Stimulated activated CD4-positive, alpha-beta T cell treated with anti-CD3 and anti-CD28 coated beads, Interleukin-1b, Interleukin-23, amount 100 ng/mL, for 4 hours (primary cell): ENCODE measurements at places on chromosomes 3 and 15.

DNA sequence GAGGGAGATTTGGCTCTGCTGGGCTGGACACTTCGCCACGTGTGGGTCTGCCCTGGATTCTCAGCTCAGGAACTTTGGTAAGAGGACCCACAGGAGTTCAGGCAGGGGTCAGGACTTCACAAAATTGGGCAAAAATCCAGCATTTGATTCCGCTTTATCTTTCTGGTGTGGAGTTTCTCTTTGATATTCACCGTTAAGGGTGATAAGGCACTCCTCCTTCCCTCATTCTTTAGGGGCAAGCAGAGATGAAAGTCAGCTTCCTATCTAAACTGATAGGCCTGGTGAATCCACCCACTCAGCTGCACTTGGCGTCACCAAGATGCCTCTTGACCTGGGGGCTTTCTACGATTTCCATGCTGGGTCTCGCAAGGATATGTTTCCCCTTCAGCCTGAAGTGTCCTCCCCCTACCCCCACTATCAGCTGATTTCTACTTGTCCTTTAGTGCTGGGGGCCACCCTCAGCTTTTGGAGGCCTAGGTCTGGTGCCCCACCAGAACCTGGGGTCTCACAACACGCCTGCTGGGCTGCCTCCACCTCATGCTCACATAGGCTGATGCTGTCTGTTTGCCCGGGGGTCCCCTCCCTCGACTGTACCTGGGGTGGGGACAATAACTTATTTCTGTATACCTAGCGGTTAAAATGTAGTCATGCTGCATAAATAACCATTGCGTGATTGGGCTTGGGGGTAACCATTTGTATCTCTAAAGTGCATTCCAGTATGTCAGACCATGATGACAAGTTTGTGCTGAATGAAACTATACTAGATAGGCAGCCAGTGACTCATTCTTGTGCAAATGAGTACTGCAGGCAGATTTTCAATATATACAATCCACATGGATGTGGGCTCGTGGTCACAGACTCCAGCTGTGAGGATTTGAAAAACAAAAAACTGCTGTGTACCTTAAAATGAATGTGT lies 248.3 kb downstream of the ADAMTS17 start:
- no peak for DNase-seq

- no peak for DNase-seq
Observed at GRCh38 chr3:159185443-159186050, 383.7 kb downstream of the MFSD1 start.

DNA sequence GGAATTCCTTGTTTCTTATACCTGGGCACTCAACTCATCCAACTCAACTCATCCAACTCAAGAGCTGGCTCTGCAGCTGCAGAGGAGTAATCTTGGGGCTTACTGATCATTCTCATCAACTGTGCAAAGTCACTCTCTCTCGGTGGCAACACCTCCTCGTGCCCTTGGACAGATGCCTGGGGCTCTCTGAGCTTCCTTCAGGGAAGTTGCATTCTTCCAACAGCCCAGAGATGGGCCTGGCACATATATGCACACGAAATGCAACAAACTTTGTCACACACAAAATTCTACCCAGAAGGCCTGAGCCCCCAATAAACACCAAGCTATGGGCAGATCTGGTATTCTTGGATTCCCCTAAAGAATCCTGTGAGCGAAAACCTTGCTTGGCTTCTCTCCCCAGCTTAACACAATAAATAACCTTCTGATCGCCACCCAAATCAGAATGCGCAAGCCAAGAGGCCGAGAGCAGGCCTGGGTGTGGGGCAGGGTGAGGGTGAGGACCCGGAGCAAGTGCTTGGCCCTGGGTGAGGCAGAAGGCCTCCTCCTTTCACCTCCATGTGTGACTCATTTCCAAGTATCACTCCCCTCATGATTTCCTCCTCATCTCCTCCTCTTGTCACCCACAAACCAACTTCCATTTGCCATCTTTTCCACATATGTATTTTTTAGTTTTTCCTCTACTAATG lies 15.4 kb downstream of the TGM5 start:
- DNase-seq, result no peak

- DNase-seq, result no peak
Observed at GRCh38 chr15:46879032-46879770, 838.1 kb upstream of the SEMA6D start.

DNA sequence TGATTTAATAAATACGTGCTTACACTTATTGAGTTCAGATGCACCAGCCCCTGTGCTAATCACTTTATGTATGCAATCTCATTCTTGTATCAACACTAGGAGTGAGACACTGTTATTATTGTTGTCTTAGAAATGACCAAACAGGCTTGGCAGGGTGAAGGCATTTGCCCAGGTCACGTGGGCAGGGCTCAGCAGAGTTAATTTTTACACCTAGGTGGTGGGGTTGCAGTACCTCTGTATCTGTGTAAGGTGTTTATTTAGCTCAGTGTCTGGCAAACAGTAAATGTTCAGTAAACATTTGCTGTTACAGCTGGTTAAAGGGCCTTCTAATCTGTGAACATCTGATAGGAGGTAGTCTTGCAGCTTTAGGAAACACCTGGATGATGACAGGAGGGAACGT lies 200.0 kb downstream of the CACNA2D3 start:
- DNase-seq, result no peak

- no peak for DNase-seq
Observed at GRCh38 chr15:35784745-35785144, 238.8 kb upstream of the DPH6 start.

DNA sequence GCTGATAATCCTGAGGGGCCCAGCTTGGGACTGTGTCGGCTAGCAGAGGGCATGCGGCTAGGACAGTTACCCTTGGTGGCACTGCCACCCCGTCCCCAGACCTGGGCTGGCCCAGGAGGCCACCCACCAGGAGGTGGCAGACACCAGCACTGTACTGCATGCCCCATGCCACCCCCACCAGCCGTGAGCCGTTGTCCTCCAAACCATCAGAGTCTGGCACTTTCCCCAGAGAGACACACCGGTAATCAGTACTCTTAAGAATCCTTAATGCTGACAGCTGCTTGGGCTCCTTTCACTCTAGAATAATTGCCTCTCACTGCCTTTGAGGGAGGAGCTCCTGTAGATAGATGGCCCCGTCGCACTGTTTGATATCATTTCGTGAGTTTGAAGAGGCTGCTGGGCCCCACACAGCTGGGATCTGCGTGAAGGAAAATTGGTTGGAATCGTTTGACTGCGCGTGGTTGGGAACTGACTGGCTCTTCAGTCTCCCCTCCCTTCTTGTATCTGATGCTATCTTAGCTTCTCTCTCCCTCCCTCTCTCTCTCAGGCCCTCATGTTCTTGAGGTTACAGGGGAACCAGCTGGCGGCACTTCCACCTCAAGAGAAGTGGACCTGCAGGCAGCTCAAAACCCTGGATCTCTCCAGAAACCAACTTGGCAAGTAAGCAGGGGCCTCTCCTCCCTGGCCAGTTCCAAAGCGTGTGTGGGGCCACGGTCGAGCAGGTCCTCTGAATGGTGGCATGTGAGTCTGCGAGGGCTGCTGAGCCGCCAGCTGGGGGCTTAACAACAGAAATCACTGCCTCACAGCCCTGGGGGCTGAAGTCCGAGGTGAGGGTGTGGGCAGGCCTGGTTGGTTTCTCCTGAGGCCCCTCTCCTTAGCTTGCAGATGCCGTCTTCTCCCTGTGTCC lies 94.9 kb downstream of the LRRK1 start:
- DNase-seq, result no peak

GRCh38 chr15:78359041-78359808 lies 19.1 kb downstream of the CRABP1 start:
- DNase-seq, result no peak

DNA sequence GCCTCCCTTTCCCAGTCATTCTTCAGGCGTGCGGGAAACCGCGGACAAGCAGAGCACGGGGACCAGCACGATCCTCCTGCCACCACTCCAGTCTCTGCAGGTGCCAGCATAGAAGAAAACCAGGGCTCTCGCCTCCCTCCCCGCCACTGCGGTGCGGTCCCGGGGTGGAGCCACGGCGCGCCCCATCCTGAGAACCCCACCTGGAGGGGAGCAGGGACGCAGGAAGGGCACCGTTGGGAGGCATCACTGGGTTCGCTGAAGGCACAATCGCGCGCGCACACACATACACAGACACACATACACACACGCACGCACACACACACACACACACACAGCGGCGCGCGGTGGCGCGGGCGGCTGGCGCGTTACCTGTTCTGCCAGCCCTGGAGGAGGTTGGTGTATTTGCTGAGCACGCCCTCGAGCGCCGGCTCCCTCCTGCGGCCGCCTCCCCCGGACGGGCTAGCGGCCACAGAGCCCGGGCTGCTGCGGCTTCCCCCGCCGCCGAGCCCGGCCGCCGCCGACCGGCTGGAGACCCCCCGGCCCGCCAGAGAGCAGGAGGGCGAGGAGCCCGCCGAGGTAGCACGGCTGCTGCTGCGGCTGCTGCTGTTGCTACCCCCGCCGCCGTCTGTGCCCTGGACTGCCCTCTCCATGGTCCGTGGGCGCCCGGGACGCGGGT lies 394 bp downstream of the OSBPL10 start:
- DNase-seq, result peak; percentile 25

DNA sequence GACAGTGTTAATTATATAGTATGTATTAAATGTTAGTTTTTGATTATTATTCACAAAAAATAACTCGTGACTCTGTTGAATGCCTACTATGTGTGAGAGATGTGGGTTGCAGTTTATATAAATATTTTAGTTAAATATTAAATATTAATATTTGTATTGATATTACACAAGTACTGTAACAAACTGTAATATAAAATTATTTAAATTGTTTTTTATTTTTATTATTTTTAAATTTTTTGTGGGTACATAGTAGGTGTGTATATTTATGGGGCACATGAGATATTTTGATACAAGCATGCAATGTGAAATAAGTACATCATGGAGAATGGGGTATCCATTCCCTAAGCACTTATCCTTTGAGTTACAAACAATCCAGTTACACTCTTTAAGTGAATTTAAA lies 196.1 kb upstream of the ZNF717 start:
- no peak for DNase-seq

DNA sequence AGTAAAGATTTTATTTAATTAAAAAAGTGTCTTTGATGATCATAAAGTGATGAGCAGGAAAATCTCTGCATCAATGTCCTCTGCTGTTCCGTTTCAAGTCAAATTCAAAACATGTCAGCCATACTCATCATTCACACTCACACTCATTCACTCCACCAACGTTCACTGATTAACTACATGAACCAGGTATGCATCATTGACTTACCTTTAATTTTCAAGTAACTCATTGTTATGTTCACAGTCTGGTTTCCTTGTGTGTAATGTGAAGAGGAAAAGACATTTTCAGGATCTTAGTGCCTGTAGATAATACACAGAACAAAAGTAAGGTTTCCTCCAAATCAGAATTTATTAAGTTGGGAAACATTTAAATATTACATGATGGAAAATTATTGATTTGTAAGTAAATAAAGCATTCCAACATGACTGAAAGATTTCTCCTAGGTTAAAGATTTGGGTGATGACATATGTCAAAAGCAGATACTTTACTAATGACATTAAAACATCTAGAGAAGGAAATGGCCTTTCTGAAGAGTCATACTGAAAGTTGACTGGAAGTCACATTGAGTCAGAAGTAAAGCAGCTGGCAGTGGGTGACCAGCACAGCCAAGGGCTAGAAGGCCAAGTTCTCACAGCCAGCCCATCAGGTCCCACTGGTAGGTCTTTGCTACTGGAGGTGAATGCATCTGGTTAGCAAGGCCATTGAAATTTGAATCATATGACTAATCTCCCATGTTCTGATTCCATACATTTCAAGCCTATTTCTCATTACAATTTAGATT lies 251.9 kb downstream of the CDIN1 start:
- DNase-seq, result no peak

- DNase-seq, result no peak
Observed at GRCh38 chr3:62677926-62678325, 197.3 kb downstream of the CADPS start.

- no peak for DNase-seq
Observed at GRCh38 chr3:66297900-66298299, 77.1 kb downstream of the SLC25A26 start.

DNA sequence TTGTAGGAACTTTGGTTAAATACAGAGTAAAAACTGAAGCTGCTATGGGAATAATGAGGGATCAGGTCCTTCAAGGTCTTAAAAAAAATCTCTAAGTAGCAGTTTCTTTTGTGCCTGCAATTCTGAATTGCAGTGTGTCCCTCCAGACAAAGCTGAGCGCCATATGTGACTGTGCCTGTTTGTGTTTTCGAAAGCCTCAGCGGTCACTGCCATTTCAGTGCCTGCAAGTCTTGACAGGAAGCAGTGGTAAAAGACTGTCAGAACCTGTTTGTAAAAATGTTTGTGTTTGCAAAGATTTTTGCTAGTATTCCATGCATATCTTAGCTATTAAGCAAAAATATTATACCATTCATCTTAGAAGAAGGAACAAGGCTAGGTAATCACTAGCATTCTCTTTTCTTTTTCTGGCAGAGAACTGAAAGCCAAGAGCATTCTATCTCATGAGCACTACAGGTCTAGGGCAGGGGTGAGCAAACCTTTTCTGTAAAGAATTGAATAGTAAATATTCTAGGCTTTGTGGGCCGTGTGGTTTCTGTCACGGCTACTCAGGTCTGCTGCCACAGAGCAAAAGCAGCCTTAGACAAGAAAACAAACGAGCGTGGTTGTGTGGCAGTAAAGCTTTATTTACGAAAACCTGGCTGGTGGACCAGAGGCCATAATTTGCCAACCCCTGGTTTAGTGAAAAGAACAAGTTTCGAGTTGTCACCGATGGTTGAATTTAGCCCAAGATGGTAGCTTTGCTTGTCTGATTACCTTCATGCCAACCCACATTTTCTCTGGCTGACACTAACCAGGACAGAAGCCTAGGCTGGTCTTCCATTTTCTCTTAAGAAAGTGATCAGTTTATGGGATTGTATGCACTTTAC lies 134.4 kb downstream of the CACNA1D start:
- no peak for DNase-seq

DNA sequence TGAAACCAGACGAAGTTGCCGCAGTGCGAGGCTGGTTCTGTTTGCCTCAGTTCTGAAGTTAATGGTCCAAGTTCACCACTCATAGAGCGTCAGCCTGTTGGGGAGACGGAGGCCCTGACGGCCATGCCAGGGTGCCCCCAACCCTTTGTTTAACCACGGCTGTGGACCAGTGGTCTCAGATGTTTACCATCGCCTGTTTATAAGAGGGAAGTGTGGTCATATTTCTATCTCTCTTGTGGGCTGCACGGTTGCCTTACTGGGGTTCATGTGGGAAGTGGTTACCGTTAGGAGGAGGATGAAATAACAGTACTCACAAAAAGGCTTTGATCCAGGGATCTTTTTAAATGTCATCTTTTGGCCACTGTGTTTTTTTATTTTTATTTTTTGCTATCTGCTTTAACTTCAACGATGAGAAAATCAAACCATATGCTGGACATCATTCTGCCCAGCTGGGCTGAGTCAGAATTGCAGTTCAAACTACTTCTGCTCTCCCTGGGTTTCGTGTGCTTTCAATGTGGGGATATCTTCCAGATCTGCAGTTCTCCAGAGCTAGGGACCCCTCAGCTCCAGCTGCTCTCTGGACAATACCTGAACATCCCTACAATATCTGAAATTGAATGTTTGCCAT lies 17.8 kb downstream of the SMAD3 start:
- no peak for DNase-seq

GRCh38 chr3:116896116-116896515 lies 186.5 kb downstream of the TUSC7 start:
- no peak for DNase-seq
